ENCODE measurements at places on chromosomes 5 and 9. TPM values are rescaled to one million over a fixed set of nuclear protein-coding genes. Genes with fewer than 3 reads are reported as not detected.
A peak's percentile ranks its signal among the peaks of the same experiment; 100 is the strongest.

The FRMPD1 gene
- 0.92 TPM for total RNA-seq

DNA sequence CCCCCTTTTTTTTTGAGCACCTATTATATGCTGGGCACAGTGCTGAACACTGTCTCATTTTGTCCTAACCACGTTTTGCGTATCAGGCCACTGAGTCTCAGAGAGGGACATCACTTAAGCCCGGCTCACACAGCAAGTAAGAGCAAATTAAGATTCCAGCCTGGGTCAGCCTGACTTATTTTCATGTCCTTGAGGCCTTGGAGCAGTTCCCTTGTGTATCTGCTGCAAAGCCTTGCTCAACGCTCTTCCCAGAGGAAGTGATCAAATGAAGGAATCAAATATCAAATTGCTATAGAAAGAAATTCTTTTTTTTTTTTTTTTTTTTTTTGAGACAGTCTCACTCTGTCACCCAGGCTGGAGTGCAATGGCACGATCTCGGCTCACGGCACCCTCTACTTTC lies 30.7 kb downstream of the ERGIC1 start:
- peak overlapping the region; percentile 98 for H3K27ac ChIP-seq
- no peak for DNase-seq
- H3K4me1 ChIP-seq, result peaks cover 89% of the 10 kb centered on the region
- no peaks in the 10 kb centered on the region for H3K36me3 ChIP-seq

- no peaks in the 10 kb centered on the region for H3K36me3 ChIP-seq
- DNase-seq, result no peak
- no peaks in the 10 kb centered on the region for H3K4me1 ChIP-seq
- no peak overlapping the region for H3K4me3 ChIP-seq
These were observed 91.5 kb downstream of the ADAMTS2 start for GRCh38 chr5:179253730-179254129.

The PHF19 gene
- total RNA-seq, result 9.6 TPM

DNA sequence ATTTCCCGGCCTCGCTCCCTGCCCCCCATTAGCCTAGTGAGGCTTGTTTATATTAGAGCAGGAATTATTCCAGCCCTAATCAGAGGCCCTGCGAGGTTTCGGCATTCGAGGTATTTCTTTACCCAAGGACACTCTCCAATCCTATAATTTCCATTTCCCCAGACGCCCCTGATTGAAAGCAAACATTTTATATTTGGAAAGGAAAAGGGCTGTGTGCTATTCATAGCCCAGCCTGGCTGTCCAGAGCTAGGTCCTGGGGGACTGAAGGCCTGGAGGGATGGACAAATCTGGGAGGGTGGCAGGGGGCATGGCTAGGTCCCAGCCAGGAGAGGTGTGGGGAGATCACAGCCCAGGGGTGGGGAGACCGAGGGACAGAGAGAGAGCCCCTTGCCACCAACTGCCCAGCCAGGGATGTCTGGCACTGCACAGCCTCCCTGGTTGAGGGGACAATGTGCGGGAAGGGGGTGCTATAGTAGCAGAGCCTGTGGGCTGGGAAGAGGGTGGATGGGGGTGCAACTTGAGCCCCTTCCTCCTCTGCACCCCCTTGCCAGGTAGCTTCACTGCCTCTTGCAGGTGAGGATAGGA lies 125.1 kb downstream of the BARX1 start:
- no peak for DNase-seq
- H3K27ac ChIP-seq, result no peak overlapping the region
- no peaks in the 10 kb centered on the region for H3K36me3 ChIP-seq
- H3K4me1 ChIP-seq, result no peaks in the 10 kb centered on the region
- no peak overlapping the region for H3K4me3 ChIP-seq

GRCh38 chr5:111737716-111738115 lies 19.3 kb downstream of the NREP start:
- no peak overlapping the region for H3K4me3 ChIP-seq
- H3K27me3 ChIP-seq, result no peaks in the 10 kb centered on the region
- H3K36me3 ChIP-seq, result no peaks in the 10 kb centered on the region
- H3K4me1 ChIP-seq, result peaks cover 67% of the 10 kb centered on the region
- peak overlapping the region; percentile 5 for H3K27ac ChIP-seq

Measured in gastrocnemius medialis (tissue), 4 donors.